ENCODE measurements at places on chromosomes 7 and 10.
A peak's percentile ranks its signal among the peaks of the same experiment; 100 is the strongest.

- no peak for DNase-seq
Measured at GRCh38 chr7:25026156-25026555, 46.2 kb upstream of the OSBPL3 start.

DNA sequence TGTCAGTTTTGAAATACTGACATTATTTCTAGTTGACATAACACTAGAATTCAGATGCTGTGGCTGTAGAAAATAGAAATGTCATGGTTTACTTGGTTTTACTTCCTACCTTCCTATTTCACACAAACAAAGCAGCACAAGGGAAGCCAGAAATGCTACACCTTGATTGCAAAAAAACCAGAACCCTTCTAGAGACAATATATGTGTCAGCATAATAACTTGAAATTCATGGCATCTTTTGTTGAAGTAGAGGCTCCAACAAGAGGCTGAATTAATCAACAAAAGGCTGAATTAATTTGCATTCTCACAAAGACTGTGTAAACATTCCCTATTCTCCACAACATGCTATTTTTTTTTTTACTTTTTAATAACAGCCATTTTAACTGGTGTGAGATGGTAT lies 25.2 kb downstream of the ZNF117 start:
- DNase-seq, result no peak

GRCh38 chr7:36871863-36872262 lies 147.6 kb upstream of the AOAH start:
- no peak for DNase-seq

- DNase-seq, result no peak
Measured at GRCh38 chr10:52541006-52541473, 227.0 kb downstream of the DKK1 start.

GRCh38 chr10:133079836-133080682 lies 7.7 kb upstream of the ADGRA1 start:
- no peak for DNase-seq

- no peak for DNase-seq
Measured at GRCh38 chr10:33229252-33229948, 105.1 kb downstream of the NRP1 start.

GRCh38 chr10:70455213-70455630 lies 13.7 kb upstream of the NODAL start:
- DNase-seq, result no peak

DNA sequence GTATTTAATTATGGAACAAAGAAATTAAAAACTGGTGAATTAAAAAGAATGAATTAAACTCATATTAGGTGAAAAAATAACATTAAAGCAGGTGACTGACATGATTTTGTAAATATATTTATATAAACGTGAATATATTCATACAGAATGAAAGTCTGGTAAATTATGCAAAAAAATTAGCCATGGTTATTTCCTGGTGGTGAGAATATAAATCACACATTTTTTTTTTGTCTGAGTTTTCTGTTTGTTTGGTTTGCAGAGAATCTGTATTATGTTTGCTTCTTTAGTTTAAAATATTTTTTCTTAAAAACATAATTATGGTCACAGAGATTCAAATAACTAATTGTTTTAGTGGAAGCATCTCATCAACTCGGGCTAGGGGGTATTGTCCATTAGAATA lies 73.0 kb upstream of the CSTF2T start:
- DNase-seq, result no peak

- DNase-seq, result no peak
Measured at GRCh38 chr10:78038105-78038504, 4.4 kb downstream of the RPS24 start.

- DNase-seq, result no peak
Measured at GRCh38 chr7:134954197-134955082, 31.9 kb upstream of the AGBL3 start.

DNA sequence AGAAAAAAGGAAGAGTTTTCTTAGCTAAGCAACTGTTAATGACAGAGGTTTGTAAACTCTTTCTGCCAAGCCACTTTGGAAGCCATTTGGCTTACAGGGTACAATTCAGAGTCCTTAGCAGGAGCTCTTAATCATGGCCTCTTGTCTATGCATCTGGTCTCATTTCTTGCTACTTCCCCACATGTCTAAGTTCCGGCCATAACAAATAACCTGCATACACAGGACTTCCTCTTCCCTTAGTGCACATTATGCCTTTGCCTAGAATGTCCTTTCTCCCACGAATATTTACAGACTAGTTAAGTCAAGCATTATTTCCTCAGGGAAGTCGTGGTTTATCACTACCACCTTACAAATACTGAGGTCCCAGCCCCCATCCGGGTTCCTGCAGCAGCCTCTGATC lies 8.6 kb upstream of the UPF2 start:
- no peak for DNase-seq

DNA sequence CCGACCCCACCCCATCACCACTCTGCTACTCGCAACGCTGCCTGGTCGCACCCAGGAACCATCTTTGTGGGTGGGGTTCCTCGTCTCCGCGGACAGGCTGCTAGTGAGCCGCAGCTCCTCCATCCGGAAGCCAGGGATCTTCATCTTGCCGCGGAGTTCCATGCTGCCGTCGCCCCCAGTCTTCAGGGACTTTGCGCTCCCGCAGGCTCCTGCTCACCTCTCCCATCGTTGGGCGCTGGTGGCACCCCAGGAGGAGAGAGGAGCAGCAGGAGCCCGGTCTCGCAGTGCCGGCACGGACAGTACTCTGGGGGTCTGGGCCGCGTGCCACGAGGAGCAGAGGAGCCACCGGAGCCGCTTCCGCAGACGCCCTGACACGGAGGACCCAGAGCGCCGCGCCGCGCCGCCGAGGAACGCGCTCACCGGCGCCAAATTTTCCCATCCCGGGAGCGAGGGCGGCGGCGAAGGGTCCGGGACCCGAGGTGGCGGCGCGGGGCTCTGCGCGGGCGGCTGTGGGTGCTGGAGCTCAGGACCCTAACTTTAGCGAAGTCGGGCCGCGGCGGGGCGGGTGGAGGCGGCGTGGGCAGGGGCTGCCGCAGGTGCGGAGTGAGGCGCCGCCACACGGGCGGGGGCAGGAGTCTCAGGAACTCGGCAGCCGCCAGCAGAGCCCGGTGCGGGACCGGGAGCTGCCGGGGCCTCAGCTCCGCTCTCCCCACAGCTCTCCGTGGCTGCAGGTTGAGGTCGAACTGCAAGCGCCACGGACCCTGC lies 750.1 kb upstream of the SORCS1 start:
- no peak for DNase-seq

DNA sequence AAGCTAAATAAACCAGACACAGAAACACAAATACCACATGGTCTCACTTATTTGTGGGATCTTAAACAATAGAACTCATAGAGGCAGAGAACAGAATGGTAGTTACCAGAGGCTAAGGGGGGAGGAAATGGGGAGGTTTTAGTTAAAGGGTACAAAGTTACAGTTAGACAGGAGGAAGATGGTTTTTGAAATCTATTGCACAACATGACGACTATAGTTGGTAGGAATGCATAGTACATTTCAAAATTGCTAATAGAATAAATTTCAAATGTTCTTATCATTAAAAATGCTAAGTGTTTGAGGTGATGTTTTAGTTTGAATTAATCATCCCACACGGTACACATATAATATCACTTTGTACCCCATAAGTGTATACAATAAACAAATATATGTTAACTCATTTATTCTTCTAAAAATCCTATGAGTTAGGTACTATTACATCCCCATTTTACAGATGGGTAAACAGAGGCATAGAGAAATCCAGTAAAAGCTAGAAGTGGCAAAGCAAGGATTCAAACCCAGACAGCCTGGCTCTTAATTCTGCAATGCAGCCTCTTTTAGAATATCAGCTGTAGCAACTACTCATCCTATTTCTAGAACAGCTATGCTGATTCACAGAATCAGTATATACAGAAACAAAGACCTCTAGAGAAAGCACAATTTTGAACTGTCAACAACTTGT lies 50.9 kb downstream of the HBP1 start:
- no peak for DNase-seq

GRCh38 chr7:114554781-114555537 lies 140.3 kb downstream of the FOXP2 start:
- DNase-seq, result no peak

- no peak for DNase-seq
Measured at GRCh38 chr10:53079283-53079682, 306.7 kb upstream of the MBL2 start.

DNA sequence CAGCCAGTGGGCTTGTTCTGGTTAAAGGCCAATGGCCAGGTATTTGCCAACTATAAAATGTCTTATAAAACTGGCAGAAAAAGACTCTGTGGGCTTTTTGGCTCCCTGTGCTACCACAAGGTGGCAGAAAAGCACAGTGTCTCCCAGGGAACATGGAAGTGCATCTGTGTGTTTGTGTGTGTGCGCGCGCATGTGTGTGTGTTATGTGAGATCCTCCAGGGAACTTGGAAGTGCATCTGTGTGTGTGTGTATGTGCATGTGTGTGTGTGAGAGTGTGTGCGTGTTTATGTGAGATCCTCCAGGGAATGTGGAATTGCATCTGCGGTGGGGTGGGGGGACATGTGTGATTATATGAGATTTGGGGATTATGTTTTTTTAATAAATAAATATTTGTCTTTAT lies 30.2 kb upstream of the ABI1 start:
- DNase-seq, result peak; percentile 64

- DNase-seq, result no peak
Measured at GRCh38 chr10:84943541-84943940, 615.2 kb downstream of the CCSER2 start.

- DNase-seq, result peak; percentile 22
Measured at GRCh38 chr7:22879280-22879679, 56.6 kb upstream of the TOMM7 start.

GRCh38 chr10:101779544-101780186 lies 3.6 kb downstream of the NPM3 start:
- peak; percentile 94 for DNase-seq

- DNase-seq, result no peak
Measured at GRCh38 chr10:58776568-58777318, 264.1 kb downstream of the BICC1 start.

- DNase-seq, result no peak
Measured at GRCh38 chr7:128358233-128358632, 3.3 kb downstream of the PRRT4 start.

- peak; percentile 97 for DNase-seq
Measured at GRCh38 chr7:322111-322671, 32.2 kb downstream of the FOXL3 start.

GRCh38 chr7:158204453-158204852 lies 383.2 kb downstream of the PTPRN2 start:
- no peak for DNase-seq

DNA sequence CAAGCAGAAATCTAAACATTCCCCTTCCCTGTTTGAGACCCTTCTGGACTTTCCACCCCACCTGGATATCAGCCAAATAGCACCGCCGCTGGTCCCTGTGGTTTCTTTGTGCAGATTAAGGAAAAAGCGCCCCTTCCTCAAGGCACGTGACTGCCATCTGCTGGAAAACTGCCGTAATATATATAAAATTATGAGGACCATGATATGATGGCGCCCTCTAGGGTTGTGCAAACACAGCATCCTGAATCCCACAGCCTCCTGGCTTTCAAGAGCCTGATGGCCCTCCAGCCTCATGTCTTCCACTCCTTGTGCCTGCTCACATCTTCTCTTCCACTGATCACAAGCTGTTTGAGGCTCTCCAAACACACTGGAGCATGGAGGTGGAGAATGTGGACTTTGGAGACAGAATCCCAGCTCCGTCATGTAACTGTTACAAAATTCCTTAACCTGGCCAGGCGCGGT lies 121.3 kb downstream of the MYL10 start:
- DNase-seq, result peak; percentile 56

DNA sequence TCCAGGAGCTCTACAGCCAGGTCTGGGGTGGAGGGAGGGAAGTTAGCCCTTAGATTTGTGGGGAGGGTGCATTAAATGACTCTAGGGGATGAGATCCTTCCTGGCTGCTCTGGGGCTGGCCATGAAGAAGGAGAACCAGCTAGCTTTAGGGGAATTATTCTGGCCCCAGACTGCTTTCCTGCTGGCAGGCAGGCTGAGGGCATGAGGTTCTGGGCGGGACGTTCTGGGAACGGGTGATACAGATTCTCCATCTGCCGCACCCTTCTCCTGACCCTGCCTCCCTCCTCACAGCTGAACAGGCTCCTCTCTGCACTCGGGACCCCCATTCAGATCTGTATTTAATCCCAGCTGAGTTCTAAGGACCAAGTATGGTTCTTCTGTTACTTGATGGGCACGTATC lies 23.9 kb downstream of the GOLGA7B start:
- no peak for DNase-seq

DNA sequence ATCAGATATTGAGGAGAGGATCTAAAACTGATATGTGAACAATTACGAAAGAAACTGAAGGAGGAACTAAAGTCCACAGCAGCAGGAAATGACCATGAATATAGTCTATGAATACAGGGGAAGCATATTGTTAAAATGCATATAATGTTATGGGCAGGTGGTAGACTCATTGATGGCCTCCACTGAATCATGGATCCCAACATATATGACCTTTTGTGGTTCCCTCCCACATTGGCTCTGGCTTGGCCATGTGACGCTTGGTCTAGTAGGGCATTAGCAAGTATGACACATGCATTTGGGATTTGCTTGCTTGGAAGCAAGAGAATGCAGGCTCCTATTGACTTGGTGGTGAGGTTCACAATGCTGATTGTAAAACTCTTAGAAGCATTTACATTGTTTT lies 55.2 kb upstream of the RAB18 start:
- DNase-seq, result no peak

DNA sequence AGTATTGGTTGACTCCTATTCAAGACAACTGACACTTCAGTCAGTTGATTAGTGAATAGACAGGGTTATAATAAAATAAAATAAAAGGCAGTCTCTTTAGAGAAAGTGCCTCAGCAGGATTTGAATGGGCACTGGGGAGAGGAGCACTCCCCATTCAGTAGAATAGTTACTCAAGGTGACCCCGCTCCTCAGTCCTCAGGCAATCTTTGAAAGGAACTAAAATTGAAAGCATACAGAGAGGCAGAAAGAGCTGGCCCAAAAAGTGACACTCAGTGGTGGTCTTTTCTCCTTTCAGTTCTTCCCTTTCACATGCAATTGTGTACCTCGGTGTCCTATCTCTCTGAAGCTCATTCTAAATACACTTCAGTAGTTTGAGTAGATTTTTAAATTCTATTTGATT lies 47.4 kb upstream of the MACC1 start:
- no peak for DNase-seq

- no peak for DNase-seq
Measured at GRCh38 chr7:31651234-31652062, 35.6 kb upstream of the PPP1R17 start.

GRCh38 chr7:111561654-111561903 lies 713 bp downstream of the IMMP2L start:
- no peak for DNase-seq

DNA sequence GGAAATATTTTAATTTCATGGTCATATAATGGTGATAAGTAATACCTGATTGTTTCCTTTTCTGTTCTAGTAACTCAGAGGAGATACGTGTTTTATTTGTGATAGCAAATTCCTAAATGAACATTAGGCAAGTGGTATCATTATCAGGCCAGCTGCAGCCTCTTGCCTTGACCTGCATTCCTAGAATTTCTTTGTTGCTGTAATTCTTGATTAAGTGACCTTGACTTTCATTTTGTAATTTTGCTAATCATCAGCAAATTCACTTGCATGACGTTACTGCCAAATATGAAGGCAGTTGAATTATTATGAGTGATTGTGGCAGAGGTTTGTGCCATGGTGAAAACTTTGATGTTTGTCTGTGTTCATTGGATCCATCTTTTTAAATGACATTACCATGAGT lies 5.6 kb upstream of the AS3MT start:
- DNase-seq, result no peak
